Neural crest cell (in vitro differentiated cells): ENCODE measurements at places on chromosomes 11 and 22.

DNA sequence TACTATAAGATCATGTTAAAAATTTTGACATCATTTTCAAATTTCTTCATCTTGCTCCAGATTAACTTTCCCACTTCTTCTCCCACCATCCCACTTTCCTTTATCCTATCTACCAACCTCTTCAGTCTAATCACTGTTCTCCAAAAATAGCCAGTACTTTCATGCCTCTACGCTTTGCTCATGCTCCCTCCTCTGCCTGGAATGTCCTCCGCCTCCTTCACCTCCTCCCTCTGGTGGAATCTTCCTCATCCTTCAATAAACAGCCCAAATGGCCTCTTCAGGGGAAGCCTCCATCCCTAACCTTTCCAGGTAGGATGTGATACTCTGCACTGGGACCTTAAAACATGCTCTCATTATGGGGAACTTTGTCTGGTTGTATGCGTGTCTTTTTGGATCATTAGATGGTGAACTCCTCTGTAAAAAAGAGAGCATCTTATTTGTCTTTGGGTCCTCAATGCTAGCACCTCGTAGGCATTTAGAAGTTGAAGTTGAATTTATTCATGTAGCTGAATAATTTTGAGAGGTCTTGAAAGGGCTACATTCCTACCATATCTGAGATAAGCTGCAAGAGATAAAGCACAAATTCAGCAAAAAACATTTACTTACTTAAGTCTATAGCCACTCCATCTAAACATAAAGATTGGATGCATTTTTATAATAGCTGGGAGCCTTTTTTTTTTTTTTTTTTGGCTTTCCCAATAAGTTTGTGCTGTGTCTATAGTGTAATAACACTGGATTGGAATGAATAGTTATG, 8.0 kb upstream of the CSRP3 start:
- no peak for DNase-seq

GRCh38 chr11:122207505-122207904, 91.5 kb upstream of the BLID start:
- DNase-seq: no peak

DNA sequence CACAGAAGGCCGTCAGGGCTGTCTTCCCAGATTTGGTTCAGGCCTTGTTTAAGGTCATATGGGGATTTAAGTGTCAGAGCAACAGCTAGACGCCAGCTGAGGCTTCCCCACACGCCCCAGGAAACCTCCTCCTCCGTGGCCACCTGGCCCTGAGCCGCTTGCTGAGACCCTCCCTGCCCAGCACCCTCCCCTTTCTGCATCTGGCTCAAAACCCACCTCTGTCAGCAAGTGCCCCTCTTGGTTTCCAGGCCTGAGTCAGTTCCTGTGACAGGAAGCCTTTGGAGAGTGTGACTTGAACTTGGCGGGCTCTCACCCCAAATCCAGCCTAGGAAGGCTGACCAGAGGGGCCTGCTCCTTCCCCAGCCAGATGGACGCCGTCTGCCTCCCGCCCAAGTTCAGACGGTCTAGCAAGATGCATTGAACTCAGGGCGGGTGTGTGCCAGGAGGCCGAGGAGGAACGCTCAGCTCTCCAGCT, 561 bp downstream of the FXYD2 start:
- DNase-seq: no peak

DNA sequence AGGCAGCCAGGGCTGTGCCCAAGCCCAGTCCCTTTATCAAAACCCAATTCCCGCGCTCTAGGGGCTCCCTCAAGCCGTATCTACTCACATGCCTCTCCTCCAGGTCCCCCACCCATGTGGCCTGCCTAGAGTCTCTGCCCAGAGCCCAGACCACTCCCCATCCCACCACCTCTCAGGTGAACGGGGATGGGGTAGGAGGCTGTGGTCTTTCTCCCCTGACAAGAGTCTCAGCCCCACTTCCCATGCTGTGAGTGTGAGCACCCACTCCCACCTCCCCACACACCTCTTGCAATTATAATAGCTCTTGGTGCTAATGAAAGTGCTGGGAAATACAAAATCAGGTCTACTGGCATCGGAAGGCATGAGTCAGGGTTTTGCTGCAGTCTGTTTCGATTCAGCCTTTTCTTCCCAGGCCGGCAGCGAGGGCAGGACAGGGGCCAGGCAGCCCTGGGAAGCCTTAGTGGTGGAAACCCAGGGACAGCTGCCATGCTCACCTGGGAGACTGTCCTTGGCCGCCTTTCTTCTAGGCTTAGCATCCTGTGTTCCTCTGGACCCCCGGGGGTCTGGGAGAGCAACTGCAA, 16.7 kb upstream of the TMPRSS4 start:
- no peak for DNase-seq

- no peak for DNase-seq
Observed at GRCh38 chr22:43057641-43058040, 31.6 kb downstream of the TTLL1 start.

GRCh38 chr22:49040754-49041467, 786.8 kb downstream of the BRD1 start:
- no peak for DNase-seq

GRCh38 chr11:68889948-68890446, 13.6 kb downstream of the MRPL21 start:
- DNase-seq: peak; percentile 24

- DNase-seq: no peak
Observed at GRCh38 chr11:2090172-2091111, 48.7 kb downstream of the IGF2 start.

- DNase-seq: no peak
Observed at GRCh38 chr11:30002157-30002785, 14.6 kb downstream of the KCNA4 start.

DNA sequence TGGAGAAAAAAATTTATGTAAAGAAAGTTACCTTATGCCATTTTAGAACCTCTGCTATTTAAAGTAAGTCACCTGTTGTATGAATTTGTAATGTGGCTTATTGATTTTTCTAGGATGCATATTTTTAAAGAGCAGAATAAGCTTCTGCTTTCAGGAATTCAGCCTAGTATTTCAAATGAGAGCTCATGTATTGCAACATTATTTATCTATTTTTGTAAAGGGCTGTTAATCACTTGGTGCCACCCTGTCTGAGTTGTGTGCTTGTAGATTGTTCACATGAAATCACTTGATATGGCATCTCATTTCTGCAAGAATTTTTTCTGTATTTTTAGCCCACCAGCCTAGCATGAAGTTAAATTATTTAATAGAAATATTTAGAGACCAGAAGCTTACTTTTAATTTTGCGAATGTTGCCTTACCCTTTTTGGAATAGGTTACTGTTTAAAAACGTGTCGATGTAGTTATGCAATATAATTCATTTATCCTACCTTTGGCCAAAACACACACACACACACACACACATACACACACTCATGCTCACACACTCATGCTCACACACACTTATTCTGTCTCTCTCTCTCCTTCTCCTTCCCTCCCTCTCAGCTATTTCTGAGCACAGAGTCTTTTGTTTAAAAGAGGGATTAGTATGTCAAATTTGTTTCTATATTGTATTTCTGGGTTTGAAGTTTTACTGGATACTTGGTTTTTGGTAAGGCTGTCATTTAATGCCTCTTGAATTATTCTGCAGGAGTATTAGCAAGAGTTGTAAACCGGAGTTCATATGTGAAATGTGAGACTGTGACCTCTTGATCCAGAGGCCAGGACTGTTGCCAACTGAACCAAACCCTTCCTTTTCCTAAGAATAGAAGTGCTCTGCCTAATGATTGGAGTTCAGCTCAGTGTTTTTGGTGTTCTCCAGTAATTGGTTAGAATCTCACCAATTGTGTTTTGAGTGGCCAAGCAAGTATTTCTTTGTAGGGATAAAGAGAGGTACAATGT, 34.4 kb downstream of the YAP1 start:
- no peak for DNase-seq
